ENCODE measurements at places on chromosomes 11 and 22.

DNA sequence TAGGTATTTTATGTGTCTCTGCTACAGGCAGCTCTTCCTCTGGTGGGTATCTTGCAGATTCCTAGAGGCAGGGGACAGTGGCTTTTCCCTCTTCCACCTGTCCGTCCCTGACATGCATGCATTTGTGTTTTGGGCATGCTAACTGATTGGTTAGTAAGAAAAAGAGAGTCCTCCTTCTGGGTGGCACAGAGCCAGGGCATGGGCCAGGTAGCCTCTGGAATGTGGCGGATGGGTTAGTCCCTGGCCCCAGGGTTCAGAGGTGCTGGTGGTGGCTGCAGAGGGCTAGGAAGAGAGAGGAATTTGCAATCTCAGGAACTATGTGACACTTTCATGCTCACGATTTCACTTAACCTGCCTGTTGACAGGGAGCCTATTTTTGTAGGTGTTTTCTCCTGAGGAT is 5.8 kb upstream of the MS4A15 start:
- DNase-seq, result no peak

- DNase-seq, result no peak
These were observed 96.4 kb upstream of the PARVA start for GRCh38 chr11:12280838-12281565.

DNA sequence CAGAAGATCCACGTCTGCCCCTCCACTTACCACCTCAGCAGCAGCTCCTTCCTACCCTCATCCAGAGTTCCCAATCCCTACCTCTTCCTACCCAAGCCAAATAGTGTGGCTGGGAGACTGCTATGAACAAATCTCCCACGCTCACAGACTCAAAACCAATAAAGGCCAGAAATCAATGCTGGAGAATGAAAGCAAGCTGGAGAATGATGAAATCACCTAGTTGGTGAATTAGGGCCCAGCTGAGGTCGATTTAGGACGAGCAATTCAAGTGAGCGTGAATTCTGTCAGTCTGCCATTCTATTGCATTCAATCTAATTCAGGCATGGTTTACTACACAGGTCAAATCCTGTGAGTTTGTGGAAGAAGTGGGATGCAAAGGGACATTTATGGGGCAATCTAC is 22.5 kb downstream of the COMMD9 start:
- DNase-seq, result no peak

DNA sequence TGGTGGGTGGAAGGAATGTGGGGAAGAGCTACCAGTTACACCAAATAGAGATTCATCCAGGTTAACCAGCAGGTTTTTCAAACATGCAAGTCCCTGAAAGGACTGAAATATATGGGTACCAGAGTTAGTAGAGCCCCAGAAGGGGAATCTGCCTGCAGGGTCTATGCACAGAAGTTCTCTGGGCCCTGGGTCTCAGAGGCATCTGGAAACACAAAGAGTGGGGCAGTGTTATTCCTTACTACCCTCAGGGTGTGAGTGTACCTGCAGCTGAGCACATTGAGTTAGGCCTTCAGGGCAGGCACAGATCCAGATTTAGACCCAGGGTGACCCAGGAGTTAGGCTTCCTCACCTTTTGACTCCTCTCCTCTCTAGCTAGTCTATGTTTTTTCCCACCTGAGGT is 43.9 kb upstream of the SWAP70 start:
- DNase-seq, result no peak

GRCh38 chr11:72763823-72764222 is 11.6 kb upstream of the ARAP1 start:
- DNase-seq, result no peak

DNA sequence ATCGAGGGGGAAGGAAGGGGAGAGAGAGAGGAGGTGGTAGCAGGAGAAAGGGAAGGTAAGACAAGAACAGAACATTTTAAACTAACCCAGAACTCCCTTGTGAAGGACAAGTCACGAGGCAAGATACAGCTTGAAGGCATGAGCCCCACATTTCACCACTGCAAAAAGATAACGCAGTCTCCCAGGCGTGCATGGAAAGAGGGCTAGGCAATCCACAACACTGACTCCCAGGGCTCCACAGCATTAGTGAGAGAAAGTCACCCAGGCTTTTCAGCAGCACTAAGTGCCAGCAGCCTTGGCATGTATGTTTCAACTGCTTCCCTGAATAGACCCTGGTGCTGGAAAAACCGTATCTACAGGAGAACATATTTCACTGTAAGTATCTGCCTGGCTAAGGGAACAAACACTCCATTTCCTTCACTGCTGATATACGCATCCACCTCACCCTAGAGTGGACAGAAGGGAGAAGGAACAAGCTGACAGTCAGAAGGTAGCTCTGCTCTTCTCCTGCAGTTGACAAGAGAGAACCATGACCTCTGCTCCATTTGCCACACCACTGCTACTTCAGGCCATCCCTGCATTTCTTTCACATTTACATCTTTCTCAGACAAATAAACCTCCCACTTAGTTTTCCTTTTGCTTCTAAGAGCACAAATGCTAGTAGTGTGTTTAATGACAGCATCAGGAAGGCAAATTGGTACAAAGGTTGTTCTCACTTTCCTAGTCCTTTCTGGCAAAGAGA is 87.9 kb downstream of the AMBRA1 start:
- DNase-seq, result no peak

DNA sequence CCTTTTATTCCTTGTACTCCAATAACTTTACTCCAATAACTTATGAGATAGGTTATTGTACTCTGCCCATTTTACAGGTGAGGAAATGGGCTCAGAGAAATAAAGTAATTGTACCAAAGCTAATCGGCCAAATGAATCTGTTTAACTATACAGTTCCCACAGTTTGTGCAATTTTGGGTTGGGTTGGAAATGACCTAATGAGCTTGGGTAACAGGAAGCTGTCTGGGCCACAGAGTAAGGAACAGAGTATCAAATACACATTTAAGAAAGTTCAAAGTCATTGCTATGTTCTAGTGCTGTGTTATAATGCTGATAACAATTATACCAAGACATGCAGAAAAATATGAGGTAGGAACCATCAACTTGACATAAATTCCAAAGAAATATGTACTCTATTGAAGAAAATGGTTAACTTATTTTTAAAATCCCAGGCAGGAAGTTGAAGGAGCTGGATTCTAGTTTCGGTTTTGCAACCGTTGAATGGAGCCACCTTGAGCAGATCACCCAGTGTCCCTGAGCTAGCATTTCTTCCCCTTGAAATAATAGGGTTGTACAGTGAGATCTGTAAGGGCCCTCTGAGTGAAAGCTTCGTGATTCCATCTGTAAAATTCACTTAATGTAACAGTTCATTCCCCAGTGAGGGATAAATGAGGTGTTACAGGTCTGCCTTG is 360.9 kb upstream of the NARS2 start:
- no peak for DNase-seq

- DNase-seq, result no peak
These were observed 9.3 kb upstream of the MRGPRD start for GRCh38 chr11:68989936-68990606.

GRCh38 chr11:105929084-105929955 is 92.7 kb downstream of the MSANTD4 start:
- DNase-seq, result no peak

GRCh38 chr11:35214792-35215193 is 75.8 kb downstream of the CD44 start:
- DNase-seq, result no peak

DNA sequence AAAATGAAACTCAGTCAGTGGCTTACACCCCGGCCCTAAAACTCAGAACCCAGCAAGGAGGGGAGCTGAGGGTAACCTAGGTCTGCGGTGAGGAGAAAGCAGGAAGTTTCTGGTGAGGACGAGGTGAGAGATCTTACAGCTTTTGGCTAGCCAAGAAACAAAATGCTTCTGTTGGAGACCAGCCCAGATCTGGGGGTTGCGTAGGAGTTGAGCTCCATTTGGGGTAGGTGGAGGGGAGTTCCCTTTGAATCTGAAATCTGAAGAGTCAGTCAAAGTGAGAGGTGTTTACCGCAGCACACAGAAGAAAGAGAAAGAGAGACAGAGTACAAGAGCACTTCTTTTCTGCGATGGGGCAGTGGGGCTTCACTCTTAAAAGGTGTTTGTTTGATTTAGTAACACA is 29.6 kb downstream of the EHF start:
- peak; percentile 40 for DNase-seq

GRCh38 chr11:90221803-90222458 is 918 bp downstream of the CHORDC1 start:
- no peak for DNase-seq

GRCh38 chr11:117913736-117914397 is 15.3 kb downstream of the TMPRSS13 start:
- DNase-seq, result no peak

Measured in stimulated activated CD8-positive, alpha-beta memory T cell treated with anti-CD3 and anti-CD28 coated beads, Interleukin-15, amount 100 ng/mL, for 1 hour (primary cell).